ENCODE measurements at places on chromosomes 3 and 15.

DNA sequence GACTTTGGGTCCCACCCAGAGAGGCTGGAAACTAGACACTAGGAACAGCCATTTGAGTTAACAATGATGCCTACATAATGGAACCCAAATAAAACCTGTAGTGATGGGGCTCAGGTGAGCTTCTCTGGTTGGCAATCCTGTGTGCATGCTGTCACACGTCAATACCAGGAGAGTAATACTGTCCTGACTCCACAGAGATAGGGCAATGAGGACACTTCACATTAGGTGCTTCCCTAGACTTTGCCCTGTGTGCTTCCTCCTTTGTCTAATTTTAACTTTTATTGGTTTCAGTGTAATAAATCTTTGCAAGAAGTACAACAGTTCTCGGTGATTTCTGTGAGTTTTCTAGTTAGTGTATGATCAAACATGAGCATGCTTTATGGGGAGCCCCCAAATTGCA is 281.8 kb upstream of the ARRDC4 start:
- no peak for DNase-seq

DNA sequence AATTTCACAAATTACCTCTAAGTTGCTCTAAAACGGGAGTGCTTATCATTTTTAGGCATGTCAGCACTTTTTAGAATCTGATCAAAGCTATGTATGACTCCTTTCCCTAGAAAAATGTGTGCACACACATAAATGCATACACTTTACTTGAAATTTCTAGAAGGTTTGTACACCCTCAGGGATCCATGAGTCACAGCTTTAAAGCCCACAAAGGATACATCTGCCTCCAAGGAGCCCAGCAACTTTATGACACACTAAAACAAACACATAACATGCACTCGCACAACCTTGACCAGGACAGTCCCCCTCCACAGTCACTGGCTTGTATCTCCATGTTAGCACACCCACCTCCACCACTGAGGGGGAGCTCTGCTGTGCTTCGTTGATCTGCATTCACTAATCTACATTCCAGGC is 722.0 kb upstream of the CFAP20DC start:
- DNase-seq: no peak

GRCh38 chr3:78086150-78086549 is 1046.3 kb downstream of the ROBO2 start:
- DNase-seq: no peak

- DNase-seq: no peak
Measured at GRCh38 chr15:82081914-82082762, 36.3 kb upstream of the MEX3B start.

- no peak for DNase-seq
Measured at GRCh38 chr3:78858910-78859309, 908.9 kb downstream of the ROBO1 start.

DNA sequence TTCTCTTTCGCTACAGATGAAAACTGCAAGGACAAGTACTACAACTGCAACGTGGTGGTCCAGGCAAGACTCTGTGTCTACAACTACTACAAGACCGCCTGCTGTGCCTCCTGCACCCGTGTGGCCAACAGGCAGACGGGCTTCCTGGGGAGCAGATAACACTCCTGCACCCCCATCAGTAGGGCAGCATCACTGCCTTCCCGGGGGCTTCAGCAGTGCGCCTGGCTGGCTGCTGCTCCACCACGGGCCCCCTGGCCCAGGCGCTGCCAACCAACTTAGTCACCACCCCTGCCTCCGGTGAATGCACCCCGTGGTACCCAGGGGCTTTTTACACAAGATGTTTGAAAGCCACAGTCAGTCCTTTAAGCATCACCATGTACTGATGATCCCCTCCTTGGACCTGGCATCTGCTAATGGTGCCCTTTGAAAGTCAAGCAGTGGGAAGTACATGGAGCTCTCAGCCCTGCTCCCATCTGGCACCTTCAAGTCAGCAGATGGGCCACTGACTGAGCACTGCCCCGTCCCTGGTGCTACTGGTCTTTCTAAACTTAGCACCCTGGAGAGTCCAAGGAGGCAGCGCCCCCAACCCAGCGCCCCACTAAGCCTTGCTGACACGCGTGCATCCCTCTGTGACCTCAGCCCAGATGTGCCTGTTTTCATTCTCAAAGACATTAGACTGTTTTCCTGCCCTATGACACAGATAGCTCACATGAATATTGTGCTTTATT is 33.0 kb upstream of the NR2E3 start:
- DNase-seq: no peak

DNA sequence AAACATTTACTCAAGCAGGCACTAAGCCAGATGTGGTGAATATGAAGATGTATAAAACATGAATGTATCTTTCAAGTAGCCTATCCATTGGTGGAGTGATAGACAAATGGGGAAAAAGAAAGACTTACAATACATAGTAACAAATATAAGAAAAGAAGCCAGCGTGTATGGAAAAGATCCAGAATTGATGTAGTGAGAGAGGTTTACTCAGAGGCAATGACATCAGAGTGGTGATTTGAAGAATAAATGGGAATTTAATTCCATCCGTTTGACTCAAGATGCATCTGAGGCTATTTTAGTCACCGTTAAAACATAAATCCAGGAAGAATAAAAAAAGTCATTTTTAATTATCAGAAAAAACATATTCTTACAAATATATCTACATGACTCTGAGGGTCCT is 162.6 kb downstream of the IL1RAP start:
- DNase-seq: no peak

DNA sequence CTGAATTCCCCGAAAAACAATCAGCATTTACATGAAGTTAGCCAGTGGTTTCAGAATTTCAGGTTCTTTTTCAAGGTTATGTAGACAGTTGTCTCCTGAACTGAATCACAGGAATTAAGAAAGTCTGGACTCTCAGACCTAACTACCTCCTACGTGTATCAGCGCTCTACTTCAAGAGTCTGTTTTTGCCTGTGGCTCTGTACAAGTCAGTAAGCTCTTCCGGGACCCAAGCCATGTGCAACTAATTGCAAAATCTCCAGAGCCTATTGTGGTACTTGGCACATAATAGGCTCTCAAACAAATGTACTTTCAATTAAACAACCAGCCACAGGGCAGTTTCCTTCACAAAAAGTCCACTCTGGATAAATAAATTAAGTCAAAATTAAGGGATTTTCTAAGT is 414.2 kb downstream of the PDCD6IP start:
- no peak for DNase-seq

DNA sequence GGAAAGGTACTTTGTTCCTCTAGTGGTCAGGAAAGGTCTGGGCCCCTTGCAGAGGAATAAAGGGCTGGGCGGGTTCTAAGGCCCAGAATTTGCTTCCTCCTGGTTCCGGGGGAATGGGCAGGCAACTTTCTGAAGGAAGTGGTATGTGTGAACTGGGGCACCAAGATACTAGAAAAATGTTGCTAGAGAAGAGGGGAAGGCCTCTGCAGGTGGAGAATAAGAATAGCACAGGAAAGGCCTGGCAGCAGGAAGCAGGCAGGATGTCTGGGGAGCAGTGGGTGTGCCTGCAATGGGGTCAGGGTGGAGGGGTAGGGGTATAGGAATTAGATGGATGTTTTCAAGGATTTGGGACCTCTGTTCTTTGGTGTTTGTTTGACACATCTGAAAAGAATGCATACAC is 2.0 kb downstream of the SLC22A13 start:
- no peak for DNase-seq

- no peak for DNase-seq
Measured at GRCh38 chr3:185176750-185177359, 24.0 kb upstream of the C3orf70 start.

- no peak for DNase-seq
Measured at GRCh38 chr3:182180654-182181385, 469.1 kb downstream of the SOX2 start.

DNA sequence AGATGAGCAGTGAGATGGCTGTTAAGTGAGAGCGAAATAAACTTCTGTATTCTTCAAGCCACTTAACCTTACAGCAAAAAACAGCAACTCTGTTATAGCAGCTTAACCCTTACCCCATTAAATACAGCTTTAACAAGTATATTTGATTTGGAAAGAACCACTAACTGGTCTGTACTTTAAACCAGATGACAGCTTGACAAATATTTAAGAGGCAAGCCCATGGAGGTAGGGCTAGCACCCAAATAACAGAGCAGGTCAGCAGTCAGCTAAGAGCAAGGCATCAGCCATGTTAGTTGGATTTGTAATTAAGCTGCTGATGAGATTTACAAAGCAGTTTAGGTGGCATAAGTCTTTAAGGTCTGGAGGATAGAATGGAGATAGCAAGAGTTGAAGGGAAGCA is 3.5 kb downstream of the LZTFL1 start:
- no peak for DNase-seq

DNA sequence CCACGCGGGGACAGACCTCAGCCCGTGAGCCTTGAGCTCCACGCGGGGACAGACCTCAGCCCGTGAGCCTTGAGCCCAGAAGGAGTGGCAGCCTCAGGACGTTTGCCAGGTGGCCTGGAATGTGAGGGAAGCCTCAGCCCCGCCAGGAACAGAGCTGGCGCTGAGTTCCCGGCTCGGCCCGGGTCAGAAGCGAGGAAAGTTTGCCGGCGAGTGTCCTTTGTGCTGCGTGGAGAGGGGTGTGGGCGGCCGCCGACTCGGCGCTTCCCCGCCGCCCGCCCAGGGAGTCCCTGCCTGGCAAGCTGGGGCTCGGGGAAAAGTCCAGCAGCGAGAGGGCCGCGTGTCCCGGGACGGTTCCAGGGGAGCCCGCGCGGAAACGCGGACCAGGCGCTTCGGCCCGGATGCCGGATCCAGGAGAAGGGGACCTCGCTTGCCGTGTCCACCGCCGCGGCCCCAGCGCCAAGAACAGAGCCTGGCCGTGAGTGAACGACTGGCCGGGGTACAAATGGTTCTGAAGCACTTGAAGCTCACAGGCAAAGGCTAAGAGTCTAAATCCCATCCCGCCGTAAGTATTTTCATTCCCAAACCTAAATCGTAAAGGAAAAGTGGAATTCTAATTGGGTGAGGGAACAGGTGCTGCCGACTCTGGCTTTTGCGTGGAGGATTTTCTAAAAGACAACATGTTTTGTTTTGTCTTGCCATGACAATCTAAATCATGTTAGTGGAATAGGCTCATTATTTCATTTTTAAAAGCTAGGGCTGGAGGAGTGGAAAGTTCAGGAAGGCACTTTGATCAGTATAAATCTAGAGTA is 1.7 kb downstream of the LRRN1 start:
- no peak for DNase-seq
